ENCODE measurements at places on chromosomes 6 and 20. TPM values are rescaled to one million over a fixed set of nuclear protein-coding genes. Genes with fewer than 3 reads are reported as not detected.

VWA7 gene
- 2.9 TPM for total RNA-seq

DDRGK1 gene
- total RNA-seq: 37.1 TPM

SLC2A10 gene
- total RNA-seq: not detected

CAP2 gene
- not detected for total RNA-seq

Data from activated B cell treated with CpG ODN at 0.5 μM for 24 hours (primary cell).